Left cardiac atrium (tissue), 4 donors: ENCODE measurements at places on chromosomes 13 and 19. TPM values are rescaled to one million over a fixed set of nuclear protein-coding genes. Genes with fewer than 3 reads are reported as not detected.
A peak's percentile ranks its signal among the peaks of the same experiment; 100 is the strongest.

GRCh38 chr13:59587971-59588716, 575.6 kb downstream of the DIAPH3 start:
- DNase-seq = no peak

DNA sequence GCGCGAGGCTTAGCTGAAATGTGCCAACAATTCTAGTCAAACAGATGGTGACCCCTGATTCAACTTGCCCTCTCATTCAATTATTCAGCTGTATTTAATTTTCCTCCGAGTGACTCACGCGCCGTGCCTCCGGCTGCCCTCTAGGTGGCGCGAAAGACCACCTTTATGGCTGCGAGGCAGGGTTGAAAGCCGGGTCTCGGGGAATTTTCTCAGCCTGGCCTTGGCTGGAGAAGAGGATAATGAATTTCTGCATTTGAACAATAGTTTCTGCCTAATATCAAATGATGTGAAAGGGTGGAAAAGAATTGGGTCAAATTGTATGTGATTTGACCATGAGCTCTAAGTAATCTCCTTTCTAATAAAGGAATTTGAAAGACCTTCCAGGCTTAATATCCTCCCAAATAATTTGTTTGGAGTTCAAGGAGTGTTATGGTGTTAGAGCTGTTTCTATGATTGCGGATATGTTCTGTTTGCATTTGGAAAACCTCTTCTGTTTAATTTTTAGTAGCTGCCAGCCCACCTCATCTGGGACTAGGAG, 310.9 kb downstream of the ZNF536 start:
- DNase-seq = peak; percentile 69

GRCh38 chr13:83839146-83839545, 43.1 kb downstream of the SLITRK1 start:
- DNase-seq = no peak

GRCh38 chr13:111598747-111599146, 278.3 kb downstream of the TEX29 start:
- DNase-seq = no peak

DNA sequence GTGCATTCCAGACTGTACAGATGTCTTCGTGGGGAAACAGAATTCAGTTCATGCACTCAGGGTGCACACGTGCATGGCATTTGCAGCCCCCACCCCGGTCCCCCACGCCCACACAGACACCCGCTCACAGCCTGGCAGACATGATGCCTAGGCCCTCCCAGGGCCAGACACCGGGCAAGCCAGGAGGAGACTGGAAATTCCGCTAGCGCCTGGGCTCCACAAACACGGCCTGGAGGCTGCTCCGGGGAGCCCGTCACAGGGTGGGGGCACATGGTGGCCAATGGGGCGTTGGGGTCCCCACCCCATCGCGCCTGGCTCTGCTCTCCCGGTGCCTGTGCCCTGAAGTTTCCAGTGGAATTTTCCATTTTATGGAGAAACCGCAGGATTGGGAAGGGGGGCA, 3.6 kb downstream of the CILP2 start:
- no peak for DNase-seq

GRCh38 chr13:33649212-33649878, 168.6 kb upstream of the RFC3 start:
- DNase-seq = no peak

DNA sequence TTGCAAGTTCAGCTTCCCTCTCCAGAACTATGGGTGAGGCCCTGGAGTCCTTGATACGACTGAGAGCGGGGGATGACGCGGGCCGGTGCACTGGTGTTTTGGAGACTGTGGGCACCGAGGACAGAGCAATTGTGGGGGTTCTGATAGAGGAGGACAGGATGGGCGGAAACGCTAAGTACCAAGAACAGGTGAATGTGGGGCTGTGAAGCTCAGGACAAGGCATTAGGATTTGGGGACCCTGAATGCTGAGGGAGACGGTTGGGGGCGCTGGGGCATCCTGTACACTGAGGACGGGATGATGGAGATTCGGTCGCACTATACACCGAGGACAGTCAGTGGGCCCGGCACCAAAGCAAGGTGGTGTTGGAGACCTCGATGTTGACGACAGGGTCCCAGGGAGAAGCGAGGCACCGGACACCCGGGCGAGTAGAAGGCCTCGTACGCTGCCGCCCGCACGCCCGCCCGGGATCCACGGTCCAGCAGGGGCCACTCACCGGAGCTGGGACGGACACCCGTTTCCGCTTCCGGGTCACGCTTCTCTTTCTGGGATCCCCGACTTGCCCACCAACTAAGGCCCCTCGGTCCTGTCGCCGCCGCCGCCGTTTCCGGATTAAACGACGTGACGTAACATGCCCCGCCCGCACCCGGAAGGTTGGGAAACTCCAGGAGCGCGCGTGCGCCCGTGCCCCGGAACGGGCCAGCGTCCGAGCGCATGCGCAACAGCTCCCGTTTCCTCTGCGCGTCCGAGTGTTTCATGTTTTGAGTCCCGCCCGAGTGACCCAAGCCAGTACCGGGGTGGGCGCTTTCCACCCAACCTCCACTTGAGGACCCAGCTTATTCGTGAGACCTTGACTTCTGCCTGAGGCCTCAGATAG, at the start of gene CHMP2A:
Gene CHMP2A, minus strand, starts transcription at position 612 of the 875 bp plus-strand sequence. CDS start 893 bp downstream, outside the sequence.
- DNase-seq = peak; percentile 99

DNA sequence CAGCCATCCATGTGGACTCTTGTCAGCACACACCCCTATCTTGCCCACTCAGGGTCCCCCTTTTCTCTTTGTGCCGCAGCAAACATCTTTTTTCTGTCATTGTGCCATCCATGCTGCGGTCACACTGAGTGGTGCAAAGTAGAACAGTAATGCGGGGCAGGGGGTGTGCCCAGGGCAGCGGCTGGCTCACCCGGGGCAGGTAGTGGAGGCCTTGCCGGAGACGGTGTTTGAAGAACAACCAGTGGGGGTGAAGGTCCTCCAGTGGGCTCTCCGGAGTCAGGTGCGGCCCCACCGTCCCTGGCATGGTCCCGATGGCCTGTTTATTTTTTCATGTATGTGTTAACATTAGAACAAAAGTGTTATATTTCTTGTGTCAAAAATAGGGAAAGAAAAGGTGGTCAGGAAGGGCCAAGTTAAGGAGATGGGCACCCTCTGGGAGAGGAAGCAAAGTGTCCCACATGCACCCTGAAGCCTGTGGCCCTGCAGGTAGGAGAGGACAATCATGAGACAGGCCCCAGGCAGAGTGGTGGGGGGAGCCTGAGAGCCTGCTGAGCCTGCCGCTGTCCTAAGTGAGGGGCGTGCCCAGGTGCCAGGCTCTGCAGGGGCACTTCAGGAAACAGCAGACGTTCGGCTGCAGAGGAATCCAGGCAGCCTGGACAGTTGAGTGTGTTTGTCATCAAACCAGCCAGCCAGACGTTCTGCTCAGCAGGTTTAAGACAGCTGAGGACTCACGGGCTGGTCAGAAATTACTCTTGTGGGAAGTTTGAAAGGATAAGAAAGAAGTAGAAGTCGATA, 12.3 kb downstream of the TSSK6 start:
- DNase-seq = no peak

- peak; percentile 26 for DNase-seq
Measured at GRCh38 chr19:41795031-41795461, 1.3 kb upstream of the CEACAM3 start.

GRCh38 chr19:46806656-46807055, 18.3 kb upstream of the SLC1A5 start:
- no peak for DNase-seq

GCDH gene
- 26.1 TPM for total RNA-seq

AP3D1 gene
- total RNA-seq = 128 TPM

ZNF91 gene
- total RNA-seq = 106 TPM

DKKL1 gene
- total RNA-seq = not detected
